ENCODE measurements at places on chromosomes 5 and 9.

DNA sequence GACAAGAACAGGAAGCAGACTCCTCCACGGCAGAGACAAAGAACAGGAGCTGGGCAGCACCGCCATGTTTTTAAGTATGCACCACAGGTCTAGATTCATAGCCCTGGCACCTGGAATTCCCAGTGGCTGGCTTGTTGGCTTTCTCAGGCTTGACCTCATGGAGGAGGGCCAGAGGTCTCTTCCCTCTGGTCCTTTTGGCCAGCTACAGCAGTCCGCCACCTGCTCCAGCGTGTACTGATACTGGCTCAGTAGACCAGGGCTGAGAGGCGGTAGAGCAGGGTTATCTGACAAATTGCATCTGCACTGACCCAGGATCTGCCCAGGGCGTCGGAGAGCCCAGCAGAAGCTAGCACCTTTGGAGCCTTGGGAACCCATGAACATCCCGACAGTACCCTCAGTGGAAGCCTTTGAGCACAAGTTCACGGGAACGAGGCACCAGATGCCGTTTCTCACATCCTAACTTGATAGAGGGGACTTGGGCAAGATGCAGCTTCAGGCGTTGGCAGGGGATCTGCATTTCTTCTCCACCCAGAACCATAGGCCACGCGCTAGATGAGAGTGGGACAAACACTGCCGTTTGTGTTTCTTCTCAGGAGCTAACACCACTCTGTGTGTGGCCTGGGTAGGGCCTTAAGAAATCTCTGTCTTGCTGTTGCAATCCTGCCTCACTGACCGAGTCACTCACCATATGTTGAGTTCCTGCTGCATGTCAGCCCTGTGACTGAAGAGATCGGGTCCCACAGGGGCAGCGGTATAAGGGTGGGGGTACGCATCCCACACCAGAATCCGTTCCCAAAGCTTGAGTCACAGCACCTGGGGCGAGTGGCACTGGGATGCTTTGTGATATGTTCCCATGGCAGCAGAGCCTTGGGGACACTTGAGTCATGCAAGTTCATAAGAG, 90.3 kb upstream of the OTULINL start:
- DNase-seq = no peak

DNA sequence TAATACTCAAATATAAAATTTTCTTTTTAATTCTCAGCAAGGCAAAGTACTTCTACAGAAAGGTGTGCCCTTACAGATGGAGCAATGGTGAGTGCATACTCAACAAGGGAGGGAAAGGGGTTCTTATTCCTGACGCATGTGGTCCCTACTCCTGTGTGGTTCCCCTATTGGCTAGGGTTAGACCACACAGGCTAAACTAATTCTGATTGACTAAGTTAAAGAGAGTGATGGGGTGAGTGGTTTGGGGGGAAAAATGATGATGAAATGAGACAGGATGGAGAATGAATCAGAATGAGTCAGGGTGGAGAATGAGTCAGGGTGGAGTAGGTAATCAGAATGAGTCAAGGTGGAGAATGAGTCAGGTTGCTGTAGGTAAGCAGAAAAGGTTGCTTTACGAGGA, 22.9 kb upstream of the HMGCS1 start:
- no peak for DNase-seq

GRCh38 chr5:37553720-37554404, 174.7 kb downstream of the WDR70 start:
- DNase-seq = no peak

GRCh38 chr9:128218172-128218517, 15.0 kb downstream of the DNM1 start:
- DNase-seq = no peak

All from CD4-positive, alpha-beta T cell treated with Interleukin-10 for 1 hour (primary cell).